ENCODE measurements at places on chromosomes 12 and 14.

GRCh38 chr12:130051900-130052299 is 110.4 kb upstream of the FZD10 start:
- no peak for ATAC-seq

DNA sequence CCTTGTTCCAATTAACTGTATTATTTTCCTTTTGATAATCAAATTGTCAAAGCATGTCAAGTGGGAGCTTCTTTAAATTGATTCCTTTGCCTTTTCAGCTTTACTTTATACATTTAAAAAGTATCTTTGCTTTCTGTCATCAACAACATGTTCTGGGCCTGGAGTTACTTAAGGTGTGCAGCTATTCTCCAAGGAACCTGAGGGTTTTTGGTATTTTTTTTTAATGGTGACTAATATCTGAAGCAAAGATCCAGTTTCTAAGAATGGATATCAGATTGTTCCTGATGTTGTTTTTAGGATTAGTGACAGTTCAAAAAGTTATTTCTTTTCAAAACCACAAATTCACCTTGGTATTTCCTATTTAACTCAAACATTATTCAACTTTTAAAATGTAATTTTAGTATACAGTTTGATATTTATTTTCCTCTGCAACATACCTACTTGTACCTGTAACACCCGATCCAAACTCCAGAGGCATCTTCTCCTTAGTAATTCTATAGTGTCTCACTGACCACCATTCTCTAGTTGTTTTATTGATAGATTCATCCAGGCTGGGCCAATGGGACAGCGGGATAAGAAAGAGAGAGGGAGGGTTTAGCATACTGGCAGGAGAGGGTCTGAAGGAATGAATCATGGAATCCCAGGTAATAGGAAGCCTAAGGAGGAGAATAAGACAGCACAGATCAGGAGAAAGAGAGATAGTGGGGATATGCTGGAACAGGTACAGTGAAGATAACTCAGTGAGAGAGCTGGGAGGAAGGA is 3.1 kb downstream of the CBLN3 start:
- no peak for ATAC-seq

DNA sequence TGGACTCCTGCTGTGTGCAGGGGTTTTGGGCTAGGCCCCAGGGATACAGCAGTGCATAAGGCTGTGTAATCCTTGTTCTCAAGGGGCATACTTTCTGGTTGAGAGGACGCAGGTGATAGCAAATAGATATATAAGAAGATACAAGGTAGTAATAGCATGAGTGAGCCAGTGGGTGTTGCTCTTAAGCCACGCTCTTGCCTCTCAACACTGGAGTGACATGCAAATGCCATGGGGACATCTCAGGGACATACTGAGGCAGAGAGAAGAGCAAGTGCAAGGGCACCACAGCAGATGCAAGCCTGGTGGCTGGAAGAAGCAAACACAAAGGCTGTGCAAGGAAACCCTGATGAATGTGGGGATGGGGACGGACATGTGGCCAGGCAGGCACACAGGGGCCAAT is 223.3 kb downstream of the CHST11 start:
- peak; percentile 74 for ATAC-seq

- peak; percentile 31 for ATAC-seq
Measured at GRCh38 chr14:19800282-19801117, 3.1 kb upstream of the OR4N2 start.

- no peak for ATAC-seq
Measured at GRCh38 chr14:53147208-53147607, 5.9 kb downstream of the DDHD1 start.

- ATAC-seq = no peak
Measured at GRCh38 chr14:40248671-40249070, 816.4 kb upstream of the FBXO33 start.

DNA sequence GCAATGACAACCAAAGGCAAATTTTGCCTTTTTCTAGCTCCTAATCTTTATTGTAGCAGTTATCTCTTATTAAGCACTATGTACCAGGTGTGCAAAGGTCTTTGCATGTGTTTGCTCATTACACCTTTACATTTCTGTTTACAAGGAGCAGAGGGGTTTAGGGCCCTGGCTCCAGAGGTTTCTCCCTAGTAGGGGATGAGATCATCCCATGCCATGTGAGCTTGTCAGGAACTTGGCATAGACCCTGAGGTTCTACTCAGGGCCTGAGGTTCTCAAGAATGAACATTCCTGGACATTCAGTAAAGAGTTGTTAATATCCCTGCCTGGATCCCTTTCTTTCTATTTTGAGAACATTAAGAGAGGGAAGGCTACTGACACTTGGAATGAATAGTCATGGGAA is 292.0 kb downstream of the RPAP3 start:
- no peak for ATAC-seq

GRCh38 chr12:29662734-29663323 is 120.9 kb downstream of the TMTC1 start:
- no peak for ATAC-seq

- no peak for ATAC-seq
Measured at GRCh38 chr14:20799456-20799891, 3.2 kb downstream of the RNASE1 start.

DNA sequence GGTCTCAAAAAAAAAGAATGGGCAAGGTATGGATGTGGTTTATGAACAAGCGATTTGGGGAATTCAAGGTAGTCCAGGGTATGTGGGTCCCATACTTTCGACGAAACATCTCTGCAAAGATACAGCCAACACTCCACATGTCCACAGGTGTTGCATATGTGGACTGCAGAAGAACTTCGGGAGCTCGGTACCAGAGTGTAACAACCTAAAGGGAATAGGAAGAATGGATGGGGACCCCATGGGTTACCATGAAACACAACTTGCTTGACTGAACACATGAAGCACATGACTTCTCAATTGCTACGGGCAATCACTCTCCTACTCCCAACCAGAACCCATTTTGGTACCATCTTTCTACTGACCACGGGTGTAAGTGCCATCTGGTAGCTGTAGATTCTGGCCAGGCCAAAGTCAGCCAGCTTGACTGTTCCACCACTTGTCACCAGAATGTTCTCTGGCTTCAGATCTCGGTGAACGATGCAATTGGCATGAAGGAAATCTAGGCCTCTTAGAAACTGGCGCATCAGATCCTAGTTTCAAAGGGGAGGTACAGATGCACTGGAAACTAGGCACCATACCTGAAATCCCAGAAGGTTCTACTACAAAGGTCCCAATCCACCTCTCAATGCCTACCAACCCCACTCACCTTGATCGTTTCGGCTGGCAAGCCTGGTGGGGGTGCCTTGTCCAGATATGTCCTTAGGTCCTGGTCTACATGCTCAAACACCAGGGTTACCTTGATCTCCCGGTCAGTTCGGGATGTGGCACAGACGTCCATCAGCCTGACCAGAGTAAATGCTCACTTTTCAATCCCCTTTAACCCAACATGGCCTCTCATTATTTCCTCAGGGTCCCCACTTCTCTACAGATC is 1.3 kb downstream of the CDK4 start:
- ATAC-seq = no peak
